ENCODE measurements at places on chromosomes 2 and 18. TPM values are rescaled to one million over a fixed set of nuclear protein-coding genes. Genes with fewer than 3 reads are reported as not detected.

DNA sequence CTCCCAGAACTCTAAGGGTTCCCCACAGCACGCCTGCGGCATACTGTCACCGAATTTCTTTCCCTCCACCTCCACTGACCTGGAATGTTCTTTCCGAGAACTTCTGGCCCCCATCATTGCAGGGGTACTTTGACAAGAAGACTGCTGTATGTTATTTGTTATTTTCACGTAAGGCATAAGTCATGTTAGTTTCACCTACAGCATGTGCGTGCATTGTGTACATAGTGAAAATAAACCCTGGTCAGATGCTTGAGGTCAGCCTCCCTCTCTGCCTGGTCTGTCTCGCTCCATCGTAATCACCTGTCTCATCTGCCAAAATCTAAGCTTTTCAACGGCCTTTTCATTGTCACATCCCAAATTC is 4.1 kb downstream of the ABCG8 start:
- no peak for DNase-seq

The PAX3 gene
- total RNA-seq, result 11.9 TPM

GRCh38 chr2:150584081-150584480 is 96.6 kb upstream of the RND3 start:
- DNase-seq, result no peak

The RPRM gene
- 3.2 TPM for total RNA-seq

- DNase-seq, result no peak
These were observed 90.1 kb upstream of the LGALSL start for GRCh38 chr2:64363848-64364247.

The CXCR1 gene
- 2.1 TPM for total RNA-seq

DNA sequence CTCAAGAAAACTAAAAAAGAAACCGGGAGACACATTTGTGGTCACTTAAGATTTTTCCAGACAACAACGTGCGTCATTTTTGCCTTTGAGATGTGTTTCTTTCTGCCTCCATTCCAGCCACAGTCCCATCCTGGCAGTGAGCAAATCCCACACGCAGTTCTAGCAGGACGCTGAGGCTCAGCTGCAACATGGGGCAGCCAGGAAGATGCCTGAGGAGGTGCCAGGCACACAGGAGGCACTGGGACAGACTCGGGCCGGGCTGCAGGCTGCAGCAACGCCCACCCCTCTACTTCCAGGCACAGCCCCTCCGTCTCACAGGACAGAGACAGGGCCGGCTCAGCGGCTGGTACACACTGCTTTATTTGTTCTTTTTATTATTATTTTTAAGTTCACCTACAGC is 13.1 kb downstream of the KLF11 start:
- no peak for DNase-seq

The FRZB gene
- total RNA-seq, result 8.1 TPM
